Kidney tubule cell (primary cell): ENCODE measurements at places on chromosomes 5 and 9.

DNA sequence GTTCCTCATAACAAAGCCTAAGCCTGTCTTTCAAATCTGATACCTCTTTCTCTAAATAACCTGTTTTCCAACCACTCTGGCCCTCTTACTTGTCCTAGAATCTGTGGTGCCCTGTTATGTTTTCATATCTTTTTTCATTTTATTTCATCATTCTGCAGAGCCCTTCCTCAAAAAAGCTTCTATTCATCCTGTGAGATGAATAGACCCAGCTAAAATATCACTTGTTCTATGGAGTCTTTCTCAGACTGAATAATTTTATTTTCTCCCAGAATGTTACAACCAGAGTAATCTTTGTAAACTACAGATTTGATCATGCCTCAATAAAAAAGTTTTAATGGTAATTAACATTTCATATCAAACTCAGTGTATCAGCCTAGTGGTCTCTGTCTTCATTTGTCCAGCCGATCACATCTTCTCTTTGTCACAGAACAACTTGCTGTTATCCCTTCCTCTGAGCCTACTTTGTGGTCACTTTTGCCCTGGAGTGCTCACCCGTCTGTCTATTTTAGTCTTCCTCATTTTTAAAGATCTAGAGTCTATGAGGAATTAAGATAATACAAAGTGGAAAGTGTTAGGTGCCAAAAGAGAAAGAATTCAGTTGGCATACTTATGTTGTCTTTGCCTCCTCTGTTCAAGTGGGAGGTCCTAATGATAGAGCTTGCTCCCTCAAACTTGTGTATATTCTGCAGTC, 77.8 kb downstream of the ZCCHC7 start:
- DNase-seq, result peak; percentile 5

- DNase-seq, result peak; percentile 99
These were observed 50.4 kb upstream of the STXBP1 start for GRCh38 chr9:127561491-127562278.

- DNase-seq, result no peak
These were observed 24.8 kb downstream of the PTPN3 start for GRCh38 chr9:109473329-109473728.

- DNase-seq, result no peak
These were observed 23.7 kb upstream of the NR3C1 start for GRCh38 chr5:143427122-143427735.

- peak; percentile 31 for DNase-seq
These were observed 42.9 kb upstream of the HAND1 start for GRCh38 chr5:154520861-154521453.

- DNase-seq, result peak; percentile 25
These were observed 374.5 kb upstream of the RORB start for GRCh38 chr9:74122661-74123060.

GRCh38 chr5:11048760-11049159, 287.7 kb upstream of the DAP start:
- peak; percentile 20 for DNase-seq

GRCh38 chr9:108463932-108464606, 391.7 kb downstream of the ACTL7B start:
- DNase-seq, result no peak

DNA sequence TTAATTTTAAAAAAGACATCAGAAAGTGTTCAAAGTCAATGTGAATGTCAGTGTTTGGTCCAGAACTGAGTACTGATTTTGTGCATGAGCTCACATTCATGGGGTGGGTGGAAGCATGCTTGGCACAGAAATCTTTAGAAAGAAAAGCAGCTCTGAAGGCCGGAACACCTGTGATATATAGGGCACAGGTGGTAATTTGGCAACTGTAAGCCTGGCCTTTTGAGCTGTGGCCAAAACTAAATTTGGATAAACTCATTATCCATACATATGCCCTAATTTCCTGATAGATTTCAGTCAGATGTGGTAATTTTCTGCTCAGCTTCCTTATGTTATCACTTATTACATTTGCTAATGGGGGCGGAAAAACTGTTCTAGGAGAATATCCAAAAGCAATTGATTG, 211.4 kb downstream of the HCN1 start:
- no peak for DNase-seq

DNA sequence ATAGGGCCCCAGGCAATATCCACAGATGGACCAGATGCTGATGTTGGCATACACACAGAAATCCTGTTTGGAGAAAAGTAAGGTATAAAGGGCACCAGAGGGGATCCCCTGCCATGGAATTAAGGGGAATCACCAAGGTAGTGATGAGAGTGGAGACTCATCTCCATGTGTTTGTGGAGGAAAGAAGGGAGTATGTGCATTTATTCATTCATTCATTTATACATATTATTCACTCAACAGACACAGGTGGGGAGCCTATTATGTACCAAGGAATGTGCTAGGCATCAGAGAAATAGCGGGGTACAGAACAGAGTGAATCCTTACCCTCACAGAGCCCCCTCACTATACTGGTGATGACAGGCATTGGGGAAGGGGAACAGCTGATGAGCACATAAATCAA, 116.8 kb upstream of the IL12B start:
- DNase-seq, result no peak

GRCh38 chr9:120323125-120323524, 256.8 kb downstream of the CDK5RAP2 start:
- no peak for DNase-seq

GRCh38 chr9:89498852-89499480, 1.1 kb upstream of the SEMA4D start:
- no peak for DNase-seq

DNA sequence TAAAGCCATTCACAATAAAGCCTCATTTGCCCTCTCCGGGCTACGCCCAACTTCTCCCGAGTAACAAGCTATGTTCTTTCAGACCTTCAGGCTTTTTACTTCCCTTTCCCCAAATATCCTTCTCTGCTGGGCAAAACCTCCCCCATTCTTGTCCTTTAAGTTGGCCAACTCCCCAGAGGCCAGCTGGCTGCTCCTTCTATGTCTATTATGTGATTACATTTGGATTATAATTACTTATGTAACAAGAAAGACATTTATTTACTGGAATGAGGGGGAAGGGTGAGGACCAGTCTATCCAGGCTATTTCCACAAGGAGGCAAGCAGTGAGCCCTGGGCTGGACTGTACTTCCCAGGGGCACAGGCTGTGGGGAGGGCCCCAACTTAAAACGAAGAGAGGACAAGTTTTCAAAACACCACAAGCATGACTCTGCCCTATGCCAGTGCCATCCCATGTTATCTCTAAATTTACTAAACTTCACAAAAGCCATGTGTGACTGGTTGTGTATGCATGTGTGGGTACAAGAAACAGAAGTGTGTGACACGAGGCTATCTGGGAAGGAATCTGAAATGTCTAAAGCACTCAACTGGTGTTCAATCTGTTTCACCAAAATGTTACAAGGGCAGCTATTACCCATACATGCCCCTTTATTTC, 84.5 kb downstream of the GNAQ start:
- DNase-seq, result no peak

GRCh38 chr5:124806373-124807077, 60.1 kb upstream of the ZNF608 start:
- peak; percentile 93 for DNase-seq

- DNase-seq, result no peak
These were observed 2.7 kb upstream of the EBF1 start for GRCh38 chr5:159102311-159102934.

DNA sequence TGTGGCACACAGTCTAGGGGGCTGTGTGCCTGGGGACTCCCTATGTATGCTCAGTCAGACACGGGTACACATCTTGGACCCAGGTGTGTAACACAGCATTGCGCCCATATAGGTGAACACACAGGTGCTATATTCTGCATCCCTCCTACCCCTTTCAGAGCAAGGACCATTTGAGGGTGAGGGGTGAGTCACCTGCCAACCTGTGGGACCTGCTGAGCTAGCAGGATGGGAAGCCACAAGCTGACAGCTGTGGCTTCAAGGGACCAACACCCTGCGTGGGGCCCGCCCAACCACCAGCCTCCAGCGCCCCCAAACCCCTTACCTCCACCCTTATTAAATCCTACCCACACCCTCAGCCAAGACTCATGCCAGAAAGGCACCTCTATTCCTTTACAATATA, 14.6 kb upstream of the AQP7 start:
- DNase-seq, result no peak

GRCh38 chr5:124182133-124182532, 564.3 kb downstream of the ZNF608 start:
- no peak for DNase-seq

DNA sequence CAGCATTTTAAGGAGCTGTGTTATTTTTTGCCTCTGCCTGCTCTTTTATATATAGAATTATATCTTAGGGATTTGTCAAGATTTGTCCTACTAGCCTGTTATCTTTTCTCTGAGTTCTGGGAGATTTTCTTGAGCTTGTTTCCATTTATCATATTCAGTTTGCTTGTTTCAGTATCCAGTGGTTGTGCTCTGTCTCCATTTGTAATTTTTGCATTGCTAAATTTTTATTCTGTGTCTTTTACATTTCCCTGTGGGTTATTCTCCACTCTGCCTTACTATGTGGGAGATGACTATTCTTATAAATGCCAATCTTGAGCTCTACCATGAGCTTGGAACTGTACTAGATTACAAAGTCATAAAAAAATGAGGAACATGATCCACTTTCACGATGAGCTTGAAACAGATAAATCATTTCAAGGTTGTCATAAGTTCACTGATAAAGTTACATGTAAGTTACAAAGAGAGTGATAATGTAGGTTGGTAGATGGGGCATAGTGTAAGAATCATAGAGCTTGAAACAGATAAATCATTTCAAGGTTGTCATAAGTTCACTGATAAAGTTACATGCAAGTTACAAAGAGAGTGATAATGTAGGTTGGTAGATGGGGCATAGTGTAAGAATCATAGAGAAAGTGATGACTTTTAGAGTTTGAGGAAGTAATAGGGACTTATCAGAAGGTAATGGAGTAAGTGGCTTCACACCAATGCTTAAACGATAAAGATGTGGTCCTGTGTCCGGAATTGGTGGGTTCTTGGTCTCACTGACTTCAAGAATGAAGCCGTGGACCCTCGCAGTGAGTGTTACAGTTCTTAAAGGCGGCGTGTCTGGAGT, 287.3 kb downstream of the ADGRV1 start:
- no peak for DNase-seq

- DNase-seq, result no peak
These were observed 234.6 kb downstream of the CAAP1 start for GRCh38 chr9:26657958-26658357.

DNA sequence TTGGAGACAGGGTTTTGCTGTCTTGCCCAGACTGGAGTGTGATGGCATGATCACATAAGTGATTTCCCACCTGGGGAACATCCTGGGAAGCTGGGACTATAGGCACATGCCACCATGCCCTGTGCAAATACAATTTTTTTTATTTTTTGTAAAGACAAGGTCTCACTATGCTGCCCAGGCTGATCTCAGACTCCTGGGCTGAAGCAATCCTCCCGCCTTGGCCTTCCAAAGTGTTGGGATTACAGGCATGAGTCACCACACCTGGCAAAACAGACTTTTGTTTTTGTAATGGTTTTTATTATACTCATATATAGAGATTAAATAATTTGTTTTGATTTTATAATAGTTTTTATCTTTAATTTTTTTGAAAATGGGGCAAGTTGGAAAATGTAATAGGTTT, 14.7 kb downstream of the DNAJC25 start:
- no peak for DNase-seq

DNA sequence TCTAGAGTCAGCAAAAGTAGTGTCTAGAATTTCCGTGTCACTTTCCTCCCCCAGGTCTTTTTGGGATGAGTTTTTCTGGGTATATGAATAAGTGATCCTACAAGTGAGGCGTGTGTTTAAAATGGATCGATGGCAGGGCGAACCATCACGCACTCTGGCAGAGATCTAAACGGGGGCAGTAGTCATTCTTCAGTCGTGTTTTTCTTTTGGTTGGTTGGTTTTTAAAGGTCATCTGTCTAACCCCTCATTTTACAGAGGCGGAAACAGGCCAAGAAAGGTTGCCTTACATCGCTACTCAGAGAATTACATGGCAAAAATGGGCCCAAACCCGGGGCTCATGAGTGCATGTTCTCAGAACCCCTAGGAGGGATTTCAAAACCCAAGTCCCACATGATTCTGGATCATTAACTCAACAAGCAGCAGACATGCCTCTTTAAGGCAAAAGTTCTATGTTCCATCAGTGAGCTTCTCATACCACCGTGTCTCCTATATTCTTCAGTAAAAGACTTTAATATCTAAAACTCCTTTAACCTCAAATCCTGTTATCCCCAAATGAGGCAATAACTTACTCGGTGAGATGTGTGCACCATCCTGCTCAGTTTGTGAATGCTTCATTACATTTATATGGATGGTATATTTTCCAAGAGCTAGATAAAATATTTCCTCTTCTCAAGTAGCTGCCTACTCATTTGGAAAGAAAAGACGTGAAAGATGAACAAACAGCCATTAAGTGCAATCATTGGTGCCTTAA, 145.8 kb downstream of the AOPEP start:
- peak; percentile 26 for DNase-seq

- DNase-seq, result no peak
These were observed 5.0 kb downstream of the TARS1 start for GRCh38 chr5:33445798-33446197.

- no peak for DNase-seq
These were observed 461.0 kb downstream of the GADD45G start for GRCh38 chr9:90065851-90066250.

- no peak for DNase-seq
These were observed 238.0 kb upstream of the IRX2 start for GRCh38 chr5:2989517-2989916.

GRCh38 chr5:134837530-134838181, 8.1 kb upstream of the C5orf24 start:
- no peak for DNase-seq

DNA sequence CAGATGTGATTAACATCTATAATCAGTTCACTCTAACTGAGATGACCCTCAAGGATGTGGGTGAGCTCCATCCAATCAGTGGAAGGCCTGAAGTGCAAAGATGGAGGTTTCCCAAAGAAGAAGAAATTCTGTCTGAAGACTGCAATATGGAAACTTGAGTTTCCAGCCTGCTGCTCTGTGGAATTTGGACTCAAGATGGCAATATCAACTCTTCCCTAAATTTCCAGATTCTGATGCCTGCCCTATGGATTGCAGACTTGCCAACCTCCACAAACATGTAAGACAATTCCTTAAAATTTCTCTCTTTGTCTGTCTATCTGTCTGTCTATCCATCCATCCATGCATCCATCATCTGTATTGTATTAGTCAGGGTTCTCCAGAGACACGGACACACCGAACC, 85.9 kb downstream of the ICE1 start:
- DNase-seq, result no peak

- DNase-seq, result peak; percentile 10
These were observed at the start of gene DMRT1 for GRCh38 chr9:841371-842209. DMRT1 (plus strand) TSS chr9:841697; CDS start chr9:841839, 142 bp downstream.

DNA sequence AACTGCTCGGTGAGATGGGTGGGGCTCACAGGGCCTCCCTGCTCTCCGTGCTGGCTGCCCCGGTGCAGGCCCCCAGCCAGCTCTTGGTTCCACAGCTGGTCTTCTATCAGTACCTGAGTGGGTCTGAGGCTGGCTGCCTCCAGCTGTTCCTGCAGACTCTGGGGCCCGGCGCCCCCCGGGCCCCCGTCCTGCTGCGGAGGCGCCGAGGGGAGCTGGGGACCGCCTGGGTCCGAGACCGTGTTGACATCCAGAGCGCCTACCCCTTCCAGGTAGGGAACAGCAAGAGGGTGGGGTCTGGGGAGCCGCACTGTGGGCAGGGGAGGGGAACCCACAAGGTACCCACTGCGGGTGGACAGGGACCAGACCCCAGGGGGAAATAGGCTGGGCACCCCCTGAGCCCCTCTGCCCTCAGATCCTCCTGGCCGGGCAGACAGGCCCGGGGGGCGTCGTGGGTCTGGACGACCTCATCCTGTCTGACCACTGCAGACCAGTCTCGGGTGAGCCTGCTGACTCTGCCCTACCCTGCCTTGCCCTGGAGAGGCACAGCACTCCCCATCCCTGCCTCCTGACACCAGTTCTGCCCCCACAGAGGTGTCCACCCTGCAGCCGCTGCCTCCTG, 2.8 kb downstream of the MAMDC4 start:
- no peak for DNase-seq
